ENCODE measurements at places on chromosomes 7 and 10.
A peak's percentile ranks its signal among the peaks of the same experiment; 100 is the strongest.

- no peak for DNase-seq
Measured at GRCh38 chr10:113267619-113268562, 285.0 kb upstream of the HABP2 start.

- DNase-seq = no peak
Measured at GRCh38 chr10:3452683-3453361, 280.2 kb upstream of the PITRM1 start.

GRCh38 chr10:116771959-116772585 is 29.7 kb upstream of the HSPA12A start:
- DNase-seq = no peak

DNA sequence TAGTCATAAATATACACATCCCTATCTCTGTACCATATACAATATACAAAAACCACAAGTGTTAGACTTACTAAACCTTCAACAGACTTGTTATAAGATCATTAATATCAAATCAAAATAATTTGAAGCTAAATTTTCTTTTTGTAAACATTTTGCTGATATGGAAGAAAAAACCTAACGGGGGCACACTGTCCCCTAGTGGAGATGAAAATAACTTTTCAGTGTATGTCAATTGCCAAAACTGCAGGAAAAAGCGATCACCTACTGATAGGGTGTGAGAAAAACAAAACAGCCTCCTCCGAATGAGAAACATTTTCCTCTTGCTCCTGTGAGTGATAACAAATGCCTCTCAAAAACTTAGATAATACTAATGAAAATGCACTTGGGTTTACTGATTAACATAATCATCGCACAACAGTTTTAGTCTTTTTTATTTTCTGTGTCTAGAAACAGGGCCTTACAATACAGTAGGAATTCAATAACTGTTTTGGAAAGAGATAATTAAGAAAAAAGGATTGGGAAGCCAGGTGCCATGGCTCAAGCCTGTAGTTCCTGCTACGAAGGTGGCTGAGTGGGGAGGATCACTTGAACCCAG is 322.7 kb downstream of the CRPPA start:
- DNase-seq = no peak

DNA sequence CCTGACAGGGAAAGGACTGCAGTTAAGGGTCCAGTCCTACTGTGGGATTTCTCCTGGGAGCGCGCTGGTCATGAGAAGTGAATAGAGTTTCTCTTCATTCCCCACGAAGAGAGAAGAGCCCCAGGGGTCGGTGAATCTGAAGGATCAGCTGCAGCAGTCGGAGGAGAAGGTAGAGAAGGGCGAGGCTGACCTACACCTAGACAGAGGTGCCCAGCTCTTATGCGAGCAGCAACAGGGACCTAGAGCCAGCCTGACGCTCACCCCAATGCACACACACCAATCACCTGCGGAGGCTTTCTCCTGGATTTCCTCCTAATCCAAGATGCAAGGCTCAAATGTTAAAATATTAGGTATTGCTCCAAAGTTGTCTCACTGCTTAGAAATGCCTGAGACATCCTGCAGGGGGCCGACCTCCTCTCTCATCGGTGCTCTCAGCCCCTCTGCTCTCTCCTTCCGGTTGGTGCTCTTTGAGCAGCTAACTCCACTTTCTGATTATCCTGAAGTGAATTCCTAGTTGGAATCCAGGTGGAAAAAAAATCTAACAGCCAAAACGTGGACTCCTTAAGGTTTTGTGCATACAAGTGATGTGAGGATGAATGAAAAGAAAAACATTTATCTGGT is 176.4 kb downstream of the AHR start:
- no peak for DNase-seq

DNA sequence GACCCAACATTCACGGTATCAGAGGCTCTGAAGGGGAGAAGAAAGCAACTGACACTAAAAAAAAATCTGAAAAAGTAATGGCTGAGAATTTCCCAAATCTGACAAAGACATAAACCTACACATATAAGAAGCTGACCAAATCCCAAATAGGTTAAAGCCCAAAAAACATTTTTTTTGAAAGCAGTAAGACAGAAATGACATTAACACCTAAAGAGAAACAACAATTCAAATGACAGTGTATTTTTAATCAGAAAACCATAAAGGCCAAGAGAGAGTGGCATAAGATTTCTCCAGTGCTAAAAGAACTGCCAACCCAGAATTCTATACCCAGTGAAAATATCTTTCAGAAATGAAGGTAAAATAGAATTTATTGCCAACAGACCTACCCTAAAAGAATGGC is 35.5 kb downstream of the RUFY2 start:
- no peak for DNase-seq

- DNase-seq = no peak
Measured at GRCh38 chr10:59830601-59831259, 75.6 kb downstream of the CCDC6 start.

GRCh38 chr10:82409671-82410070 is 534.7 kb downstream of the NRG3 start:
- no peak for DNase-seq

DNA sequence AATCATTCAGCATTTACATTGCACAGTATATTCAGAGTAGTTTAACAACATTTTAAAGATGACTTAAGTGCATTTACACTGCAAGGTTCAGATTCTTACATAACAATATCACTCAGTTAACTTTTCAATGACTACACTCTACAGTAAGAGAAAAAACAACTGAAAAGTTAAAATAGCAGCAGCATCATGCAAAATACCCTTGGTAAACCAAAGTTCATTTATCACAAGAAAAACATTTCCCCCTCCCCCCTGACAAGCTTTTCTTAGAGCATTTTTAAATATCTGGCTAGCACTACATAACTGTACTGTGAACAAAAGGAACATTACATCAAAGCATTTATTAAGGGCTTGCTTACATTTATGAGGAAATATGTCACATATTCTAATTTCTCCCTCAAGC is 179.5 kb upstream of the HGF start:
- no peak for DNase-seq

- DNase-seq = no peak
Measured at GRCh38 chr10:72353965-72354355, 759 bp downstream of the DNAJB12 start.

GRCh38 chr10:23868121-23868520 is 340.8 kb upstream of the KIAA1217 start:
- no peak for DNase-seq

- DNase-seq = no peak
Measured at GRCh38 chr10:94104316-94105000, 110.7 kb downstream of the PLCE1 start.

DNA sequence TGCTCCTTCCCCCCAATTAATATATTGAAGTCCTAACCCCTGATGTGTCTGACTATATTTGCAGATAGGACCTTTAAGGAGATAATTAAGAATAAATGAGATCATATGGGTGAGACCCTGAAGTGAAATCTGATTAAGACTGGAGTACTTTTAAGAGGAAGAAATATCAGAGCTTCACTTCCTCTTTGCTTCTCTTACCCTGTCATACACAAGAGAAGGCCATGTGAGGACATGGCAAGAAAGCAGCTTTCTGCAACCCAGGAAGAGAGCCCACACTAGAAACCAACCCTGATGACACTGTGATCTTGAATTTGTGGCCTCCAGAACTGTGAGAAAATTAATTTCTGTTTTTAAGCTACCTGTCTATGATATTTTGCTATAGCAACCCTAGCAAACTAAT is 44.2 kb downstream of the JMJD1C start:
- DNase-seq = no peak

- no peak for DNase-seq
Measured at GRCh38 chr10:2300231-2300630, 562.9 kb upstream of the ADARB2 start.

GRCh38 chr10:128803790-128804189 is 663.3 kb upstream of the MGMT start:
- no peak for DNase-seq

- DNase-seq = no peak
Measured at GRCh38 chr10:77724820-77725219, 87.2 kb upstream of the KCNMA1 start.

GRCh38 chr7:30970594-30971094 is 6.9 kb downstream of the GHRHR start:
- DNase-seq = no peak

- DNase-seq = no peak
Measured at GRCh38 chr10:7475046-7475911, 64.4 kb upstream of the SFMBT2 start.

DNA sequence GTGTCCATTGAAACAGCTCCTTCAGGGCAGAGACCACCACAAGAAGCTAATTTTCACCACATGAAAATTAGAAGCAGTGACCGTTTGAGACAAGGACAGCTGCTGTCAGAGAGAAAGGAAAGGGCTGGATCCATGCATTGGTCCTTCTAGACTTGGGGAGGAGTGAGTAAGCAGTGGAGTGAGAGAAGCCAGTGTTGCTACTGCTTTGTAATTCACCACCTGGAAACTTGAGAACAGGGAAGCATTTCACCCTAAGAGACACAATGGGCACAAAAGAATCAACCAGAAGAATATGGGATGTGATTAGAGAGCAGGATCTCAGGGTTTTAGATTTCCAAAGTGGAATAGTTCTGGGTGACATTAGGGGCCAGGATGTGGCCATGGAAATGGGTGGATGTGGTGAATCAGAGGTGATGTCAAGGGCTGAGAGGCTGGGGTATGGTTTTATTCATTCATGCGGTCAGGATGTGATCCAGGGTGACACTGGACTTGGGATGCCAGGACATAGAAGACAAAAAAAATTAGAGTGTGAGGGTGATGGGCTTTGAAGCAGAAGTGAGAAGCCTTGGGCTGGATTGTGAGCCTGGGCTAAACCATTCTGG is 61.6 kb downstream of the DENND11 start:
- DNase-seq = no peak

- DNase-seq = peak; percentile 70
Measured at GRCh38 chr10:119206603-119207365, 587 bp upstream of the GRK5 start.

DNA sequence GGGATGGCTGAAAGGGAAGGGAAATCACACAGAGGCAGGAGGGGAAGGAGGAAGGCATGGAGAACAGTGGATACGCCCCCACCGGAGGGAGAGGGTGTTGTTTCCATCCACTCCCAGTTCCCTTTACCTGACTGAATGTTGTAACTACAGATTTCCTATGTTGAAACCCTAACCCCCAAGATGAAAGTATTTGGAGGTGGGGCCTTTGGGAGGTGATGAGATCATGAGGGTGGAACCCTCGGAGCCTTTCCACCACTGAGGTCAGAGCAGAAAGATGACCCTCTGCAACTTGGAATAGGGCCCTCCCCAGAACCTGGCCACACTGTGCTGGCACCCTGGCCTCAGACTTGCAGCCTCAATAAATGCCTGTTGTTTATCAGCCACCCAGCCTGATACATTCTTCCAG is 48.6 kb upstream of the CNPY1 start:
- no peak for DNase-seq

DNA sequence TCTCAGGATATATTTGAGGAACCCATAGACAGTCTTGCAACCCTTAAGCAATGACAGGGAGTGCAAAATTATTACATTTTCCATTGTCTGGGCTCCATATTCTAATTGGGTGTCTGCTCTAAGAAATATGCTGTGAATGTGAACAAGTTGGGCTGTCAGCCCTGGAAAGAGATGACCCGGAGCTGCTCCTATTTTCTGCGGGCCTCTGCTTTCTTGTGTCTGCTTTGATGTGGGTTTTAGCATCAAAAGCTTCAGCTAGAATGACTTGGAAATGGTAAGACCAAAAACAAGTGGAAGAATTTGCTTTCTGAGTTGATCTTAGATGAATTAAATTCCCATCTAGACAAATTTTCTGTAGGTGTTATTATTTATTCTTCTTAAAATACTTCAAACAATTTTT is 343.6 kb upstream of the IGFBP3 start:
- DNase-seq = no peak

GRCh38 chr7:16504019-16504418 is 22.6 kb upstream of the LRRC72 start:
- no peak for DNase-seq

GRCh38 chr10:60573336-60573735 is 183.7 kb upstream of the ANK3 start:
- DNase-seq = peak; percentile 63

GRCh38 chr10:26460736-26461135 is 22.6 kb downstream of the APBB1IP start:
- DNase-seq = no peak

- DNase-seq = no peak
Measured at GRCh38 chr10:8238986-8239385, 184.5 kb downstream of the GATA3 start.

DNA sequence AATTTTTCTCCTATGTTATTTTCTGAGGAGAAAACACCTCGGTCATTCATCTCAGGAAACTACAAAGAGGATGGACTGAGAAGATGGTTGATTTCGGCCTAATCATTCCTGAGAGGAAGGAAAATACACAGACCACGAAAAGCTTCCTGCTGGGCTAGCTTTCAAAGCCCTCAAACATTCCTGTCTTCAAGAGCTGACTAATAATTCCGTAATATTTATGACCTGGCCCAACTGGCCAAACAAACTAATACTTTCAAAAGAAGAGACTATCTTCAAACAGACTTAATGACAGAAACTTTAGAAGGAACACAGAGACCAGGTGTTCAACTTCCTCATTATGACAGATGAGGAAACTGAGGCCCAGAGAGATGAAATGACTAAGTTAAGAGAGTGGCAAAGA is 215.1 kb upstream of the FRMD4A start:
- DNase-seq = no peak

GRCh38 chr7:153413540-153414287 is 638.5 kb upstream of the DPP6 start:
- DNase-seq = no peak
